Mucosa of descending colon (tissue), 3 donors: ENCODE measurements at places on chromosomes 11 and 22.
A peak's percentile ranks its signal among the peaks of the same experiment; 100 is the strongest.

DNA sequence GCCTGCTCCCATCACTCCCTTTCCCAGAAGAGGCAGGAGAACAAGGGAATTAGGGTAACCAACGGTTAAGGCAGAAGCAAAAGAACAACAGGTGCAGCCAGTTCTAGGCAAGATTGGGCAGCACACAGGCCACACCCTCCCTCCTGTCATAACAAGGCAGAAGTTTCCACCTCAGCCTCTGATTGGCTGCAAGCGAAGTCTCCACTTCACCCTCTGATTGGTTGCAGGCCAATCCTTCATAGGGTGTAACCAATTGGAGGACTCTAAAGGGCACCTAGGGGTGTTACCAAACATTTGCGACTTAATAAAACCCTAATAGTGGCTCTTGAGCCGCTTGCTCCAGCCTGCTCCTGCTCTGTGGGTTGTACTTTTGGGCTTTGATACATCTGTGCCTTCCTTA is 153.8 kb downstream of the CACNA1I start:
- no peak for DNase-seq

GRCh38 chr11:105732611-105733010 is 122.7 kb downstream of the GRIA4 start:
- DNase-seq: no peak

DNA sequence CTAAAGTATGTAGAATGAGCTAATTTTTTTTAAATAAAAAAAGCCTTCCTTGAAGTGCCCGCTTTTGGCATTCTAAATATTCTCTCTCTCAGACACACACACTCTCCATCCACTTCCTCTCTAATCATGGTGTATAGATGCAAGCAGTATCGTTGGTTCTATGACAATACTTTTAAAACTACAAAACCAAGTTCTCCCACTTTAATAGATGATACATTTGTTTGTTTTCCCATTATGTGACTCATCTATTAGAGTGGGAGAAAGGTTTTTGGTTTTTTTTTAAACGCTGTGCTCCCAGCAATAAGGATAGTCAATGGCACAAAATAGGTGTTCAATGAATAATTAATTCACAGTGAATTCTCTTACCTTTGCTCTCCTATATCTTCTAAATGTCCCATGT is 44.6 kb downstream of the FZD4 start:
- no peak for DNase-seq

DNA sequence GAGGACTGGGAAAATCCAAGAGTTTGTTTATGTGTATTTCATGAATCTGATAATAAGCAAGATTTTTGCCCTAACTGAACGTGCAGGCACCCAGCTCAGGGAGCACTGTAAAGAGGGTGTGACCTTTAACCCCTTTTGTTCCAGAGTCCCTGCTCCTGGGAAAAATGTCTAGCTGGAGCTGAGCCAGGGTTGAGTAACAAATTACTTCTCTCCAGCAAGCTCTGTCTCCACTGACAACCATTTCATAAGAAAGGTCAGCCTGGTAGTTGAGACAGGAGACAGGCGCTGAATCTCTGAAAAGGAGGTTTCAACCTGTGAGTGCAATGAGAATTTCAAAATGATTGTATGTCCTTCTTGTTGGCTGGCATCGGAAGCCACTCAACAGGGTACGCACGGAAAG is 156.4 kb upstream of the NARS2 start:
- no peak for DNase-seq

- no peak for DNase-seq
Measured at GRCh38 chr11:96337541-96338431, 5.2 kb downstream of the MAML2 start.

DNA sequence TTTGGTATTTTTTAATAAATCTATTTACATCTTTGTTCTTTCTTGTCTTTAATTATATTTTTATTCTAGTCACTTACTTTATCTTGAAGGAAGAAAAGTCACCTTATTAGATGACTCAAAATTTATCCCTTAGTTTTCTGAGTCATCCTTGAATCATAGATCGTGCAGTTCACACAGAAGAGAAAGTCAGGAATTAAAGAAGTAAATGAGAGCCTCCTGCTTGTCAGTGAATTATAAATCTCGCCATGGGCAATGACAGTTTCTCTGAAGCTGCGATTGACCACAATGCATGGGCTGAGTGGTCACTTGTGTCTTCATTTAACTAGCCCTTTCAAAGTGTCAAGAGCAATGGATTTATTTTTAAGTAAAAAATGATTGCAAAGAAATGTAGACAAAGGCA is 91.2 kb downstream of the LUZP2 start:
- DNase-seq: no peak

DNA sequence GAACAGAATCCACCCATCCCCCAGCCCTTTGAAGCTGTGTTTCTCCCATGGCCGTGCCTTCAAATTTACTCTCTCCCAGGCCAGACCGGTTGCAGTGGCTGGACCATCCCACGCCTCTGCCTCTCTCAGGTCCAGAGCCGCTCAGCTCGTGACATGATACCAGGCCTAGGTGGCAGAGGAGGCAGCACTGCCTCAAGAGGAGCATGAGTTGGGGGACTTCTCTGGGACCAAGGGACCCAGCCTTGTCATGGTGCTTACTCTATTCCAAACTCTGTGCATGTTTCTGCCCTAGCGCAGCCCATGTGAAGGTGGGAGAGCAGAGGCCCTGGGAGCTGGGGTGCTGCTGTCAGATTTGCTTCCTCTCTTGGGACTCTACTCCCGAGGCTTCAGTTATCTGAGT is 51.0 kb downstream of the TRAF6 start:
- DNase-seq: no peak

- DNase-seq: peak; percentile 42
Measured at GRCh38 chr22:27113211-27113635, 455.8 kb downstream of the MIAT start.

GRCh38 chr22:43356881-43357280 is 13.7 kb upstream of the SCUBE1 start:
- DNase-seq: no peak

- DNase-seq: no peak
Measured at GRCh38 chr11:74142624-74143023, 28.2 kb downstream of the C2CD3 start.

- DNase-seq: no peak
Measured at GRCh38 chr11:80284946-80285785, 844.3 kb upstream of the TENM4 start.

GRCh38 chr22:43388420-43388851 is 23.4 kb upstream of the MPPED1 start:
- peak; percentile 73 for DNase-seq

DNA sequence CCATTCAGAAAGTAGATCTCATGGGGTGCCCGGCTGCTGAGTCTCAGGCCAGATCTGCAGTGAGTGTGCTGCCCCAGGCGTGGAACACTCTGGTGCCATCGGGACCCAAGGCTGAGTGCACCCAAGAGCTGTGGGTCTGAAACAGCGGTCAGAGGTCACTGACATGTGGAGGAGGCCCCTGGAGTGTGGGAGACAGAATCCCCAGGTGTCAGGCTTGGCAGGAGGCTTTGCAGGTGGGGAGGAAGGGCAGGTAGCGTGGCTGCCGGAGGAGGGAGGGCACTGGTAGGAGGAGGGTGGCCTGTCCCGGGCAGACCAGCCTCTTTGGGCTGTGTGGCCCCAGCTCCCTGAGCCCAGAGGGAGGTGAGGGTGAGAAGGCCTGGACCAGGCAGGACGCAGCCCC is 31.7 kb upstream of the KRTAP5-6 start:
- no peak for DNase-seq

DNA sequence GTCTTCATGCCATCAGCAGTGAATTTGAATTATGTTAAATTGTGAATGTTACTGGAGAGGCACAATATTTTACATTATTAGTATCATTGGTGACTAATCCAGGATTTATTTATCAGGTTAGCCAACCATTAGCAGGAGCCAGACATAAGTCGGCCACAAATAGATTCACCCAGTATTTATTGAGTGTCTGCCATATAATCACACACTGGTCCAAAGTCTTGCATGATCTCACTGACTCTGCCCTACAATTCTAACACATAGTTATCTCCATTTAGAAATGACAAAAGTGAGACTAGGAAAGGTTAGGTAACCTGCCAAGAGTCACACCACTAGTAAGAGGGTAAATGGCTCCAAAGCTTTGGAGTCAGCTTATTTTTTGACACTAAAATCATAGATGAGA is 179.6 kb downstream of the BLID start:
- no peak for DNase-seq

DNA sequence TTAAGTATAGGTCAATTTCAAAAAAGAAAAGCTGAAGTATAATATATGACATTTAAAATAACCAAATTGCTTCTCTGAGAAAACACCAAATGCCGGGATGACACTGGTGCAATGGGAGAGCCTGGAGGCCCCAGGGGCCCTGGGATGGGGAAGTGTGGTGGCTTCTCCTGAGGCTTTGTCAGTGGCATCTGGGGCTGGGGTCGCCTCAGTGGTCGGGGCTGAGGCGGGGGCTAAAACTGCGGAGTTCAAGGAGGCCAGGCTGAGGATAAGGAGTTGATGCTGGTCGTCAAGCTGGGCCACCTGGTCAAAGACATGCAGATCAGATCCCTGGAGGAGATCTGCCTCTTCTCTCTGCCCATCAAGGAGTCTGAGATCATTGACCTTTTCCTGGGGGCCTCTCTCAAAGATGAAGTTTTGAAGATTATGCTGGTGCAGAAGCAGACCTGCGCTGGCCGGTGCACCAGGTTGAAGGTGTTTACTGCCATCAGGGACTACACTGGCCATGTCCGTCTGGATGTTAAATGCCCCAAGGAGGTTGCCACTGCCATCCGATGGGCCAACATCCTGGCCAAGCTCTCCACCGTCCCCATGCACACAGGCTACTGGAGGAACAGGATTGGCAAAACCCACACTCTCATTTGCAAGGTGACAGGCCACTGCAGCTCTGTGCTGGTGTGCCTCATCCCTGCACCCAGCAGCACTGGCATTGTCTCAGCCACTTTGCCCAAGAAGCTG is 660.1 kb upstream of the CCDC179 start:
- no peak for DNase-seq
